ENCODE measurements at places on chromosomes 2 and 18.

DNA sequence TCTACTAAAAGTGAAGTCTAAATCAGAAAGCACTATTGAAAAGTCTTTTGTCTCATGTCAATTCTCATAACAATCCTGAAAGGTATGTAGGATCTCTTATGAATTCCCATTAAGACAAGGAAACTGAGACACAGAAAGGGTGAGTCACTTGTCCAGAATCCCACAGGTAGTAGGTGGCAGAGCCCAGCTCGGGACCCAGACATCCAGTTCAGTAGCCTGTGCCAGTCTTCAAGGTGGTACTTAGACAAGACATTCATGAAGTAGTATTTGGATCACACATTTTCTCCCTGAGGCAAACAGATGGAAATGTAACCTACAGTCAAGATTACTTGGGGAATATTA is 14.8 kb upstream of the PARD3B start:
- no peak for DNase-seq

DNA sequence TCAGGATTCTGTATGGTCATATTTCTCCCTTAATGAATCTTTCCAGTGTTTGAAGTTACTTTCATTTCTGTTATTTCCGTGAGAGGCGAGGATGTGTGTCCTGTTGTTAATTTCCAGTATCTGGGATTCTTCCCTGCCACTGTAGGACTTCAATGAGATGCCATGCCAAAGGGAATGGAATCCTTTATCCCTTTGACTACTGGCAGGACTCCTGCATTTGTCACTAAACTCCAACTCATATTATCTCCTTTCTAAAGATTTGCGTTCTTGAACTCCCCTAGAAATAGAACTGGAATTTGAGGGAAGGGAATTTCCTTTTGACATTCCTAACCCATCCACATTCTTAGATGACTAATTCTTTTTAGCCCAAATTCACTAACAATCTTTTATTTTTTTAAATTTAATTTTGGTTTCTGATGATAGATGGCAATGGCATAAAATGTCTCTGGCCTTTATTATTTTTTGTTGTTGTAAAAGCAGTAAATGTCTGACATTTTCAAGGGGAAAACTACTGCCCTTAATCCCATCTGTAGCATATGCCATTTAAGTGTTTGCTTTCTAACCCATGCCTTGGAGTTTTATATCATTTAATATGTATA is 87.8 kb upstream of the EML6 start:
- DNase-seq, result no peak

GRCh38 chr2:57965961-57966360 is 80.6 kb upstream of the VRK2 start:
- DNase-seq, result no peak

DNA sequence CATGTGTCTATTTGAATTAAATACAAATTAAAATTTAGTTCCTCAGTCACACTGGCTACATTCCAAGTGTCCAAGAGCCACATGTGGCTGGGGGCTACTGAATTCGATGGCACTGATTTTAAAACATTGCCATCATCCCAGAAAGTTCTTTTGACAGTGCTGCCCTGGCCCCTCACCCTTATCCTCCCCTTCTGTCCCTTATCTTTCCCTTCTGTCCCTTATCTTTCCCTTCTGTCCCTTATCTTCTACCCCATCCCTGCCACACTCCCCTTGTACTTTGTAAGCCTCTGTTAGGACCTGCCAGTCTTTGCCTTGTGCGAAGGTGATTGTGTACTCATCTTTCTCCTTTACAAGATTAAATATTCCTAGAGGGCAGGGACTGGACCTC is 85.2 kb downstream of the DNMT3A start:
- DNase-seq, result no peak

DNA sequence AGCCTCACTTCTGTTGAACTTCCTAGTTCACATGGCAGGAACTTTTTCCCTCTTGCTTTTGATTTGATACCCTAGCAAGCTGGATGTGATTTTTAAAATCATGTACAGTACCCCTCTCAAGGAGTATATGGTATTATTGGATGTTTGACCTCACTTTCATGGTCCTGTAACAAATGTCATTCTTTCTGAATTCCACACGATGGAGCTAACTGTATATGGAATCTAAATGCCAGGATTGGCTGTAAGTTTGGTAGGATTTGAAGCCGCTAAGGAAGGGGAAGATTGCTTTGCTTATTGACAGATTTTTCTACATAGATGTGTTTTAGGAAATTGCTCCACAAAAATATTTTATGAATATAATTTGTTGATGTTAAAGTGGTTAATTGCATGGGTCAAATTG is 18.3 kb downstream of the MAIP1 start:
- no peak for DNase-seq

DNA sequence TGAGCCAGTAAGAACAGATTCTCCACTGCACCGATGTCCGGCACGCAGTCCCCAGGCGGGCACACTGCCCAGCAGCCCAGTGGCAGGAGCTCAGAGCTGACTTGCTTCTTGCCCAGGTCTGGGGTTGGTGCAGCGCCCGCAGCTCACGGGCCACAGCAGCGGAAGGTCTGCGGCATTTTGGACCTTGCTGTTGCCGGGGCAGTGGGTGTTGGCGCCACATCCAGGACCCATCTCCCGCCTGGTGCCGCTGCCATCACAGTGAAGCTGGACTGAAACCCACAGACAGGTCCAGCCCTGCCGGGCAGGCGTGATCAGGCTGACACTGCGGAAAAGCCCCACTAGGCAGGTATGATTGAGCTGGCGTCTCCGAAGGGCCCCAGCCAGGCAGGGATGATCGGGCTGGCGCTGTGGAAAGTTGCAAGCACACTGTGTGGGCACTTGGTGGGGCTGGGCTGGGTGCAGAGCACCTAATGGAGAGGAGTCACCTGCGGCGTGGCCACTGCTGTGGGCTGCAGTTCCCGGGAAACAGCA is 75.5 kb downstream of the SLC66A2 start:
- no peak for DNase-seq

DNA sequence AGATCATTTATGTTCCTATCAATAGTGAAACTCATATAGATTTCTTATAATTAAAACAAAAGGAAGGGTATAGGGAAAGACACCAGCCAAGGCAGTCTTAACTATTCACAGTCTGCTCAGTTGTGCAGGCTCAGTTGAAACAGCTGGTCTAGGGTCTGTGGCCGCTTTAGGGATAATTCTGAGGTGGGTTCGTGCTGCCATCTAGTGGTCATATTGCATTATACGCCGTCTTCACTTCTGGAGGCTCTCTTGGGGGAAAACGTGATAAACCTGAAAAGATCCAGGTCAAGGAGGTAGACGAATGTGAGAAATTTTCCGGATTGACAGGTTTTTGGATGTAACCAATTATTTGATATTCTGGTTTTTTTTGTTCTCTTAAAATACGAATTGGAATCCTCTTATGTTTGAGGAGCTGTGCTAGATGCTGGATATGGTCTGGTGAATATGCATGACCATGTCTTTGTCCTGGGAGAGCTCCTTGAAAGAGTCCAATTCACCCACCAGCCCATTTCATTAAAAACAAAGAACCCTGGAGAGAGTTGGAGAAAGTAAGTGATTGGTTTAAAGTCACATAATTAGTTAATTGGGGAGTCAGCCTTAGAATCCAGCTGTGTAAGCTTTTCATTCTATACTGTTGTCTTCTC is 492.4 kb downstream of the PLCL1 start:
- peak; percentile 33 for DNase-seq

- no peak for DNase-seq
These were observed 75.6 kb upstream of the APCDD1 start for GRCh38 chr18:10378688-10379420.

- no peak for DNase-seq
These were observed 149.9 kb downstream of the GFPT1 start for GRCh38 chr2:69237070-69237670.

GRCh38 chr2:52510432-52510831 is 1257.2 kb upstream of the CHAC2 start:
- no peak for DNase-seq

- peak; percentile 44 for DNase-seq
These were observed 158.3 kb downstream of the LDLRAD4 start for GRCh38 chr18:13376841-13377351.

DNA sequence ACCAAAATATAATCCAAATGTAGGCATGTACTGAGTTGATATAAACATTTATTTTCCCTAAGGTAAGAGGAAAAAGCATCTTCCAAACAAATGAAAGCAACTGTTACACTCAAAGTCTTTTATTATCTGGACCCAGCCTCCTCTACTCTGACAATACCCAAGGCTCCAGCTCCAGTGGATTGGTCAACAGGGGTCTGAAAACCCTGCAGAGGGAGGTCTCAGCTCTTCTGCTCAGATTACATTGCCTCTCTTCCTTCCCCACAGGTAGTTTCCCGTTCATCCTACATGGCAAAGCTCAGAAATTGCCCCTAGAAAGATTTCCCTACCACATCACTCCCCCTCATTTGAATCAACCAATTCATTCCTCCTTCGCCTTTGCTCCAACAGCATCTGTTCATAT is 457.0 kb downstream of the METTL4 start:
- DNase-seq, result no peak

GRCh38 chr2:62740221-62740620 is 34.7 kb downstream of the EHBP1 start:
- no peak for DNase-seq

- no peak for DNase-seq
These were observed 77.1 kb downstream of the SMAD4 start for GRCh38 chr18:51107082-51107481.

- DNase-seq, result no peak
These were observed 2.2 kb downstream of the RALBP1 start for GRCh38 chr18:9477509-9477908.

GRCh38 chr2:103788389-103788788 is 1026.6 kb downstream of the TMEM182 start:
- DNase-seq, result no peak

DNA sequence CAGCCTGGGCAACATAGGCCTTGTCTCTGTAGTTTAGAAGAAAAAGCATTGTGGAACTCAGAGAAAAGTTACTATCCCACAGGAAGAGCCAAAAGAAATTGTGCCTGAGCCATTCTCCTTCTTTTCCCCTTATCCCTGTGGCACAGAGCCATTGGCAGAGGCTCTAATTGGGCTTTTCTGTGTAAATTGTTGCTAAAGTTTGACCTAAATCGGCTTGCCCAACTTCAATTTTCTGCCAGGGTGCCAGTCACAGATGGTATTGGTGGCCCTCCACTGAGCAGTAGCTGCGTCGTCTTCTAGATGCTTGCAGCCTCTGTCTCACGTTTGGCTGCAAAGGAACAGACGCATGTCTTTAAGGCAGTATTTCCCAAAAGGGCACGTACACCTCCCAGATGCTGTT is 30.3 kb downstream of the ZNF532 start:
- DNase-seq, result no peak

DNA sequence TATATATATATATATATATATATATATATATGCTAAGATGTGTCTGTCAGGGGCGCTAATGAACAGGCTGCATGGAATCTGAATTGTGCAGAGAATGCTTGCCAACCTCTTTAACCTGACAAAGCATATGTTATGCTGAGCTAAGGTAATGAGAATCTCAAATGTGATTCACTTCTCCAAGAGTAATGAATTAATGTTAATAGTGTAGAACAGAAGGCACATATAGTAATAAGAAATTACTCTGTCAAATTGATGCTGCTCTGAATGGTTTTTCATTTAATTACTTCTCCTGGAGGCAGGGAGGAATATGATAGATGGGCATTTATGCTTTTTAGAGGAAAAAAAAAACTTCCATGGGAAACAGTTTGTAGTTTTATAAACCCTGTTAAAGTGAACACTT is 35.4 kb downstream of the COX7A2L start:
- DNase-seq, result no peak

DNA sequence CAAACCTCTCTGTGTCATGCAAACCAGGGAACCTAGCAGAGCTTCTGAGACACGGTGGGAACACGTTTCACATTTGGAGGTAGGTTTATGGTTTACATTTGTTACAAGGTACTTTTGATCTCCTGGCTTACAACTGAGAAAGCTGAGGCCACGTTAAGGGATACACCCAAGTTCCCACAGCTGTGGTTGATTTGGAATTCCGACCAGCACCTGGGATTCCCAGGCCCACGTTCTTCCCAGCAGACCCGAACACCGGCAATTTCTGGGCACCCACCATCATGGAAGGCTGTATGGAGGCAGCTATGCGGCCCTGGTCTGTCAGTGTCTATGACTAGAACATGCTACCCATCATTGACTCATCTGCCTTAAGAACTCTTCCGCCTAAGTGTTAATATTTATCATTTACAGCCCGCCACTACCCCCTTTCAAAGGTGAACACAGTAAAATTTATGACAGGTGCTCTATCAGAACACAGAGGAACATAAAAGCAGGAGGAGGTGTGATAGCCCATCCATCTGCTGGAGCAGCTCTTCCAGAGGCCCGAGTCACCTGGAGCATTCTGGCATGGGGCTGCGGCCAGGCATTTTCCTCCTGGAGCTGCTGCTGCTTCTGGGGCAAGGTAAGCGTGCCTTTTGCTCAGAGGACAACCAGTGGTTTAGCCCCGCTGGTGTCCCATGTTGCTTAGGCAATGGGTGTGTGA is at the start of gene PLB1:
TSS of gene PLB1 (plus strand) at position 510 of the 700 bp plus-strand sequence. CDS start at position 565, 55 bp downstream.
- DNase-seq, result no peak

DNA sequence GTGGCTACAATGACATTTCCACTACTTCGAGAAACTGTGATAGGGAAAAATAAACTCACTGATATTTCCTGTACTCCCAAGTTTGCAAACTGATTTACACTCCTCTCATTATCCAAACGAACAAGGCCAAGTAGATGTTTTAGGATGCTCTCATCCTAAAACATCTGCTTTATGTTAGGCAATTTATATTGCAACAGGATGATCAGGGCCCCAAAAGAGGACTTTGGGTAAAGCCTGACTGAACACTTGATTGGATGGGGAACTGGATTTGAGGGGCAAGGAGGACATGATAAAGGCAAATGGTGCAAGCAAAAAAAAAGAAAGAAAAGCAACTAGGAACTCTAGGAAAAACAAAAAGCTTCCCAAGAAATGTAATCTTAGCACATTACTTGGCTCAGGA is 2.1 kb upstream of the HES6 start:
- no peak for DNase-seq

DNA sequence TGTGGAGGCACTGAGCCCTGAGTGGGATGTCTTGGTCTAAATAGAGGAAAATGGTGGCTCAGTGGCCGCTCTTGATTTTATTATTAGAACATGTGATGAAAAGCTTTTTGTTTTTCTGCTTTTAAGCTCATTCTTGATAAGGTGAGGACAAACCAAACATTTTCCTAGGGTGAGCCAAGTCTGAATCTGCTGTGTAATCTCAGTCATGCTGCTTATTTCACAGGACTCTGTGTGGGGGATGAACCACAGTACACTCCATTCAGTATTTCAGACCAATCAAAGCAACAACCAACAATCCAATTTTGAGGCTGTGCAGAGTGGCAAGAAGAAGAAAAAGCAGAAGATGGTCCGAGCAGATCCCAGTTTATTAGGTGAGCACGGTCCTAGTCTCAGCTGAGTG is 20.0 kb upstream of the SNORC start:
- DNase-seq, result no peak

DNA sequence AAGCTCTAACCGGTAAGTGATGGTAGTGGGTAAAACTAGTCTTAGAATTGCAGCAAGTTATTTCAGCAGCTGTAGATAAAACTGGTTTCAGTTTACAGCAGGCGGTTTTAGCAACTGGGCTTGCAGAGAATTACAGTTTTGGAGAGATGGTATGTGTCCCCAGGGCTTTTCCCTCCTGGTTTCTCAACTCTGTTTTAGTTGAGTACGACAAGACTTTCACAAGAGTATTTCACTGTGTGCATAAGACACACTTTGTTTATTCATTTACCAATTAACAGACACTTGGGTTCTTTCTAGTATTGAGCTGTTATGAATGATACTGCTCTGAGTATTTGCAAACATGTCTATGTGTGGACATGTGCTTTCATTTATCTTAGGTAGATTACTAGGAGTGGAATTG is 65.6 kb upstream of the RFX8 start:
- DNase-seq, result no peak
